ENCODE measurements at places on chromosomes 2 and 18.

- DNase-seq = no peak
These were observed 61.2 kb downstream of the WDSUB1 start for GRCh38 chr2:159225025-159226016.

- DNase-seq = no peak
These were observed 176.4 kb downstream of the ANKRD44 start for GRCh38 chr2:197134206-197134605.

- no peak for DNase-seq
These were observed 40.2 kb upstream of the MCFD2 start for GRCh38 chr2:46955764-46956163.

DNA sequence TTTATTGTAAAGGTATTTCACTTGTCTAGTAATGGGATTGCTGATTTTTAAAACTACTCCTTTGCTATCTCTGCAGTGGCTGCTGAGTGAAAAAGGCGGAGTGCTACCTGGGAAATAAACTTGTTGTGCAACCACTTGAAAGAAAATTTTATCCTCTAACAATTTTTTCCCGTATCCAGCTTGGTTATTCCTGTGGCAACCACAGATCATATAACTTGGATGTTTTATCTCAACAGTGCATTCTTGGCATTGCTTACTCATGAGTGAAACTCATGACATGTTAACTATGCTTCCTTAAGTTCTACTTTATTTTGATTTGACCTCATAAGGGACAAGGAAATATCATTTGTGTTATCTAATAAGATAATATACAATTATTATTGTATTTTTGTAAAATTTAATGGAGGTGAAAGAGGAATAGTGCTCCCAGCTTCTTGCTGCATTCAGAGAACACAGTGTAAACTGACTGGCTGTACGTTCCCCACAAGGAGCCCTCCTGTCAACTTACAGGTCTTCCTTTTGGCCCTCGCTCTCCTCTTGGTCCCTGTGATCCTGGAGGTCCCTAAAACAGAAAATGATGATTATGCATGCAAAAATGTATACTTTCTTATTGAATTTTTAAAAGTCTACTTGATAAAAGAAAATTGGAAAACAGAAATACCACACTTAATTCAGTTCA, 82.7 kb downstream of the COL5A2 start:
- DNase-seq = no peak
